Upper lobe of left lung (tissue), 6 donors: ENCODE measurements at places on chromosomes 11 and 22. TPM values are rescaled to one million over a fixed set of nuclear protein-coding genes. Genes with fewer than 3 reads are reported as not detected.

- DNase-seq, result no peak
These were observed 50.6 kb upstream of the TOP3B start for GRCh38 chr22:22032906-22033802.

DNA sequence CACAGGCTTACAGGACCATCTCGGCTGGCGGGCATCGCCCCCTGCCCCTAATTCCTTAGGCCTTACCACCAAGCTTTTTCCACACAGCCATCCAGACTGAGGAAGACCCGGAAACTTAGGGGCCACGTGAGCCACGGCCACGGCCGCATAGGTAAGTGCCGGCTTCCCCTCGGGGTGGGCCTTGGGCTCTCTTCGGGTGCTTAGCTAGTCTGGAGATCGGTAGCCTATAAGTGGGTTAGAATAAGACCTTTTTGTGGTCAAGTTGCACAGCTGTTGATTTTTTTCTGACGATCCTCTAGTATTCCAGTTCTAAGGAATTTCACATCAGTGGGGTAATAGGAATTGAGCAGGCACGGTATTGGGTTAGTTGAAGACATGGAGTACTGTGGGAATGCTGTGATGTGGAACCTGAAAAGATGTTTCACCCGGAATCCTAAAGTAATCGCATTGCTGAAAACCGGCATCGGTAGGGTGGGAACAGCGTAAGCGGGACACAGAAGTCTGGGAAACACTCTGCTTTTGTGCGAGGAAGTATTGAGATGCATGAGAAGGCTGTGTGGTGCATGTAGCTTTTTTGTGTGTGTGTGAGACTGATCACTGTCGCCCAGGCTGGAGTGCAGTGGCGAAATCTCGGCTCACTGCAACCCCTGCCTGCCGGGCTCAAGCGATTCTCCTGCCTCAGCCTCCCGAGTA lies 669 bp downstream of the RPL27A start:
- no peak for DNase-seq

- DNase-seq, result no peak
These were observed 751.2 kb downstream of the JRKL start for GRCh38 chr11:97140885-97141494.

The SERGEF gene
- total RNA-seq, result 31.2 TPM

- DNase-seq, result peak; percentile 81
These were observed 63.5 kb upstream of the CAPRIN1 start for GRCh38 chr11:33987975-33988580.

DNA sequence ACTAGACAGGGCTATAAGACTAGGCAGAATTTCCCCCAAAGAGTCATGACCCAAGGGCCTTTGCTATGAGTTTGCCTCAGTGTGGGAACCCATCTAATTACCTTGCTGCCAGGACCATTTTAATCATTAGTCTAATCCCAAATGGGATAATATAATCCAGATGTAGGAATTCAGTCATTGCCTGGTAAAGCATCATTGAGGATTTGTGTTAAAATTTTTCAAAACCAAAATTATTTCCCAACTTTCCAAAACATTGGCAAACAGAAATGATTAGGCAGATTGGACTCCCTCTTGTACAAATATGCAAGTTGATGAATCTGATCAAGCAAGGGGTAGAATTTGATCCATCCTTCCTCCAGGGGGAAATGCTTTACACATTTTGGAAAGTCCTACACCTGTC lies 16.2 kb upstream of the MMP13 start:
- no peak for DNase-seq

GRCh38 chr11:12166299-12167060 lies 56.1 kb downstream of the MICAL2 start:
- no peak for DNase-seq

The LRRC32 gene
- total RNA-seq, result 85.1 TPM

The PRODH gene
- total RNA-seq, result 206 TPM

DNA sequence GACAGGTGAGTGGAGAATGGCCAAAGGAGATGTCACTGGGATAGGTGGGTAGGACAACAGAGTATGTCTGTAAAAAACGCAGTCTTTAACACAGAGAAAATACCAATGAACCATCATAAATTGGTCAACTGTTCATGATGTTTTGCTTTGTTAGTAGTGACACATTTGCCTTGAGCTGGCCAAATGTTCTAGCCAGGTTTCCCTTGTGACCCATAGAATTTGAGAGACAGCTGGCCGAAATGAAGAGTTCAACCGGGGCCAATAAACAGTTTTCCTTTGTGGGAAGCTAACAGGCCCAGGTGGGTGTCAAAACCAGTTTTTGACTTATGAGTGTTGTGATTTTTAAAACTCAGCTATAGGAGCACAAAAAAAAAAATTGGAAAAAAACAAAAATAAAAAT lies 116.6 kb upstream of the BID start:
- DNase-seq, result no peak

DNA sequence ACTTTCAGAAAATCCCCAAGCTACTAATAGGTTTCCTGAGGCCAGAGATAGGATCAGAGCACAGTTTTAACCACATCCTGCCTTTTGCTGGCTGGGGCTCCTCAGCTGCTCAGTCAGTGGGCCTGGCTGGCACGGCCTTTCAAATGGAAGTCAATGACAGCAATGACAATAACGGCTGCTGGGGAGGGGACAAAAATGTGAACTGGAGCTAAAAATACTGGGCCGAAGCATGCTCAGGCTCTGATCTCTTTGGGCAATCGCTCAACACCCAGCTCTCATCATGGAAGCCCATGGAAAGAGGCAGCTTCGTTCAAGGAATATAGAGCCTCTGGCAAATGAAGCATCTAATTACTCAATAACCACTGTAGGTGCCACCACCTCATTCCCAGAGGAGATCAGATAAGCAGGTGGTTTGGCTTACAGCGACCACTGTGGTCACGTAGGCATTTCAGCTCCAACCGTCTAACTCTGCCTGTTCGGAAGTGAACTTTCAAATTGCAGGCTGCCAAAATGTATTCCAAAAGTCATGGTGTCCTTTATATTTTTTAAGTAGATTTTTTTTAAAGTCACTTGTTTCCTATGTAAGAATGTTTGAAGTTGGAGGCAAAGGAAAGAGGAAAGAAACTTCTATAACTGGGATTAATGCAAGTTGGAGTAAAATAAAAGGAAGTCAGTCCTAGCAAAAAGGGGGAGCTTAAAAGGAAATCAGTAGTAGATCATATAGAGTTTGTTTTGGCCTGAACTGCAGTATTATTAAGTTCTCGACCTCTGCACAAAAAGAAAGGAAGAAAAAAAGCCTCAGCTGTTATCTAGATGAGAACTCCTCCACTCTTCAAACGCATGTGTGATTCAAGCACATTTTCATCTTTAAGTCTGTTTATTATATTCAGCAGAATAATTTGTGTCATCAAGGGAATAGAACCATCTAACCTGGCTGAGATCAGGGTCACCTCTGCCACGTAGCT lies 14.1 kb downstream of the WT1 start:
- DNase-seq, result no peak

DNA sequence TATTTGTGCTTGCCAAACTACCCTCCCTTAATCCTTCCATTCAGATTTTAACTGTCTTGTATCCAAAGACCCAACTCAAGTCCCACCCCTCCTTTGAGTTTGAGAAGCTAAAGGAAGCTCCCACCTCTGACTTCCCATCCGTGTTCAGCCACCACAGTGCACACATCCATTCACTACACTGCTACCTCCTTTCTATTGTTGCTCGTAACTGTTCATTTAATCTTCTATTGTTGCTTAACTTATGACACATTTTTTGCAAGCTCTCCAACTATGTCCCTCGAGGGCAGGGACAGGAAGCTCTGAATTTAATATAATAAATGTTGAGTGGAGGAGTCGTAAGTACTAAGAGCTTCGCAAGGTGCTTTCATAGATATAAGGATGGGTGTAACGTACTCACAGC lies 10.4 kb downstream of the LARGE1 start:
- no peak for DNase-seq

- DNase-seq, result peak; percentile 86
These were observed at the start of gene CCDC88B for GRCh38 chr11:64339754-64340408. CCDC88B (plus strand) TSS chr11:64340204; CDS start chr11:64340267, 63 bp downstream.

DNA sequence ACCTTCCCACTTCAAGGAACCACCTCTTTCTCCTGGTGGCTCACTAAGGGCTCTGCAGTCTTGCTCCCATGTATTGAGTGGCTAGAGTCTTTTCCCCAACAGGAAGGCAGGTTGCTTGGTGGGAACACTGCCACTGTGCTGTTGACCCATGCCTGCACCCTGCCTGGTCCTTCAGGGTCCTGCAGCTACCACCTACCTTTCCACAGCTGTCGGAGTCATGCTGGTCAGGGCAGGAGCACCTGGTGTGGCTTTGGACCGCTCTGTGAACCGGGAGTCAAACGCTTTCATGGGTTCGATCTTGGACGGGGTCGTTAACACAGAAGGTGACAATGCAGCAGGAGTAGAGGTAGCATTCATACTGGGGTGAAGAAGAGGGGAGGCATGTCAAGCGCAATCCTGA lies 56.1 kb downstream of the HIRA start:
- no peak for DNase-seq

DNA sequence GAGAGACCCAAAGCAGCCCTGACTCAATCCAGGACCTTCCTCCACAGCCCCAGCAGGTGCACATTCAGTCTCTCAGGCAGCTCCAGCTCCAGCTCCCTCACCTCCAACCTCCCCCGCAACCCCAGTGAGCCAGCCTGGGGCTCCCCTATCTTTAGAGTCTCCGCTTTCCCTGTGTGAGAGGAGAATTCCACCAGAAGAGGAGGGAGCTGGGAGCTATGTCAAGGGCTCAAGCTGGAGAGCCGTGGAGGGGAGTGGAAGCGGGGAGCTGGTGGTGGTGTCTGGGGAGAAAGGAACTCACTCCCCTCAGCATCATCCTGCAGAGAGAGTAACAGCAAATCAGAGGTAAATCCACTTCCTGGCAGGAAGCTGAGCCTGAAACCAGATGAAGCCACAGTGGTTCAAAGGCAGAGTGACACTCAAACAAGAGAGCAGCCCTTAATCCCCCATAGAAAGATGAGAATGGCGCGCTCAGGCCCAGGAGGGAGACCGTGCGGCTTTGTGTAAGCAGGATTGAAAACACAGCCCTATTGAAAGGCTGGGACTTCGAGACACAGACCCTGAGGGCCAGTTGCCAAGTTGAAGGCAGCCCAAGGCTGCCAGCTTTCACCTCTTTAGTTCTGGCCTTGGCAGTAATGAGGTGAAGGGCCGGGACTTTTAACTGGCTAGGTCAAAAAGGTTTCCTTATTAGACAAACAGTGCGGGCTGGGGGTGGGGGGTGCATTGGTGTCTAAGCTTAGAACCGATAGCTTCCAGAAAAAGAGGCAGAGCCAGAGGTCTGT lies 21.4 kb upstream of the CDON start:
- no peak for DNase-seq

GRCh38 chr11:21582791-21583190 lies 610.1 kb upstream of the ANO5 start:
- no peak for DNase-seq

The LMNTD2 gene
- 10.6 TPM for total RNA-seq

DNA sequence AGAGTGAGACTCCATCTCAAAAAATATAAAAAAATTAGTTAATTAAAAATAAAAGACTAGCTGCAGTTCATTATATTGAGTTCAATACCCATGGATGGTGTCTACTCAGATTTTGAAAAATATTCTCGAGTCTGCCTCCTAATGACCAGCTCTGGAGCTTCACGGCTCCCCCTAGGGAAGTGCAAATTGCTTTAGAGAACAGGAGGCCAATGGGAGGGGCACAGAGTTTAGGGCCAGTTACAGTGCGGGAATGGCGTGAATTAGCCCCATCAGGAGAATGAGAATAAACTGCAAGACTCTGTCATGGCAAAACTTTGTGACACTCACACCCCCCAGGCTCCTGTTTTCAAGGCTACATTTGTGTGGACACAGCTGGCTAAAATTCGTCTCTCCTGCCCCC lies 4.6 kb downstream of the FGF4 start:
- DNase-seq, result no peak

GRCh38 chr11:2762451-2762850 lies 62.7 kb upstream of the KCNQ1OT1 start:
- no peak for DNase-seq

GRCh38 chr22:50293441-50294318 lies 13.8 kb downstream of the PLXNB2 start:
- peak; percentile 93 for DNase-seq

DNA sequence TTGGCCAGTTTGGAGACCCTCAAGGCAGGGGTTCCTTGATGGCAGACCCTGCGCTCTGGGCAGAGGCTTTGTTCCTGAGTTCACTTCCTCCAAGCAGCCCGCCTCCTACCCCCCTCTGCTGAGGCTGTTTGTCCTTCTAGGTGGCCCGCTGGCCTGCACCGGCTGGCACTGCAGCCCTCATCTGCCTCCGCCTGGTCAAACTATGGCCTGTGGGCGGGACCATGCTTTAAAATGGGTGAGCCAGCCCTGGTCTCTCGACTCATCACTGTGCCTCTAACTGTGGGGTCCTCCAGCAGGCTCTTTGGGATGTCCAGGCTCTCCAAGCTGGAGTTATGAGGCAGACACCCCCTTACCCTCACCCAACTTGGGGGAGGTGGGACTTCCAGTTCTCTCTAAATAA lies 114.1 kb upstream of the SLC22A12 start:
- DNase-seq, result no peak

The CDC42BPG gene
- 21.6 TPM for total RNA-seq

DNA sequence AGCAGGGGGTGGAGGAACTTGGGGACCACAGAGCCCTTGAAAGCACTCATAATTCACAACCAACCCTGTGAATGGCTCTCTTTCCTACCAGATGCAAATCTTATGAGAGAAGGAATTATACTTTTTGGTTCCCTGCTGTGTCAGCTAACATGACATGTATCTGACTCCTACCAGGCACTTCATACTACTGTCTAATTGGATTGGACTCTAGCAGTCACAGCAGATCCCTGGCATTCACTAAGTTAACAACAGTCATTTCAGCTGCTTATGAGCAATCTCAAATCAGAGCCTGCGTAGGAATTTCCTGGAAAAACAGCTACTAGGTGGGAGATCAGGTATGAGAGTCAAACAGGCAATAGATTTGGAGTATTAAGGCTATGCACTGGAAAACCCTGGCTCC lies 11.1 kb upstream of the ENDOD1 start:
- DNase-seq, result no peak

DNA sequence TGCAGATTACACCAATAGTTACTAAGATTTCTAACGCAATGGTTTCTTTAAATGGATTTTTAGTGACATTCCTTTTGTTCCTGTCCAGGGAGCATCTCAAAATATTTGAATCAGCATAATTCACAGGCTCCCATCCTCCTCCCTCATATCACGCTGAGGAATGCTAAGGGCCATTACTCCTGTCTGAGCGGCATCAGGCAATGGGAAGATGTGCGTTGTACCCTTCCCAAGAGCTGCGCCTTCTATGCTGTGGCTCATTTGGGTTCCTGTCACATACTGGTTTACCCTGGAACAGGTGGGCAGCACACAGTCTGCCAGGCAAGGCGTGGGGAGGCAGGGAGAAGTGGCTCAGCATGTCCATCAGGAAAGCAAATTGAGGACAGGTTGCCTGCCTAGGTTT lies 121.9 kb downstream of the DBX1 start:
- DNase-seq, result no peak

- DNase-seq, result no peak
These were observed 60.0 kb downstream of the FAM181B start for GRCh38 chr11:82673631-82674030.

The C11orf87 gene
- not detected for total RNA-seq

GRCh38 chr22:40051322-40051721 lies 56.6 kb downstream of the FAM83F start:
- DNase-seq, result no peak
